ENCODE measurements at places on chromosomes 11 and 22. TPM values are rescaled to one million over a fixed set of nuclear protein-coding genes. Genes with fewer than 3 reads are reported as not detected.

PATE2 gene
- total RNA-seq = 2.6 TPM

GRK2 gene
- total RNA-seq = 91.1 TPM

CAPN1 gene
- 108 TPM for total RNA-seq

PANX2 gene
- 45.1 TPM for total RNA-seq

DNA sequence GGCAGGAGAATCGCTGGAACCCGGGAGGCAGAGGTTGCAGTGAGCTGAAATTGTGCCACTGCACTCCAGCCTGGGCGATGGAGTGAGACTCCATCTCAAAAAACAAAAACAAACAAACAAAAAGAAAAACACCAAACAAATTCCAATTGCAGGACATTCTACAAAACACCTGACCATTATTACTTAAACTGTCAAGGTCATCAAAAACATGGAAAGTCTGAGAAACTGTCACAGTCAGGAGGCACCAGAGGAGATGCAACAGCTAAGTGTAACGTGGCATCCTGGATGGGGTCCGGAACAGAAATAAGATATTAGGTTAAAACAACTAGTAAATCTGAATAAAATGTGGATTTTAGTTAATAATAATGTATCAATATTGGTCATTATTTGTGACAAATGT lies 914 bp upstream of the DNAJB13 start:
- DNase-seq = no peak

DNA sequence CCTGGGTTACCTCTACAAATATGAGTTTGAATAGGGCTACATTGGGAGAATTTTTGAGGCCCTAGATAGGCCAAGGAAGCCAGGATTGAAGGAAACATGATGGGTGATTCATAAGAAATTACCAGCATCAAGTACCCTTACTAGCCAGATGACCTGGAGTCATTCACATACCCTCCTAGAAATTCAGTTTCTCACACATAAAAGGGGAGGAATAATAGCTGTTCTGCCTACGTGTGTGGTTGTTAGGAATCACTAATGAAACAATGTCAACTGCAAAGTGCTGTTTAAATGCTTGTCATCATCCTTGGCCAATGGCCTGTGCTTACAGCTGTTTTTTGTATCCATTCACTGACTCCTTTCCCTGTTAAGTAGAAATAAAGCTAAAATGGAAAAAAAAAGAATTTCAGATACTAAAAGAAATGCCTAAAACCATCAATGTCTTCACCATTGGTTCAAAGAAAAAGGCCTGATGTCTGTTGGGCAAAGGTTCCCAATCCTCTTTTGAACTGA lies 114.4 kb downstream of the NCAM1 start:
- no peak for DNase-seq

DNA sequence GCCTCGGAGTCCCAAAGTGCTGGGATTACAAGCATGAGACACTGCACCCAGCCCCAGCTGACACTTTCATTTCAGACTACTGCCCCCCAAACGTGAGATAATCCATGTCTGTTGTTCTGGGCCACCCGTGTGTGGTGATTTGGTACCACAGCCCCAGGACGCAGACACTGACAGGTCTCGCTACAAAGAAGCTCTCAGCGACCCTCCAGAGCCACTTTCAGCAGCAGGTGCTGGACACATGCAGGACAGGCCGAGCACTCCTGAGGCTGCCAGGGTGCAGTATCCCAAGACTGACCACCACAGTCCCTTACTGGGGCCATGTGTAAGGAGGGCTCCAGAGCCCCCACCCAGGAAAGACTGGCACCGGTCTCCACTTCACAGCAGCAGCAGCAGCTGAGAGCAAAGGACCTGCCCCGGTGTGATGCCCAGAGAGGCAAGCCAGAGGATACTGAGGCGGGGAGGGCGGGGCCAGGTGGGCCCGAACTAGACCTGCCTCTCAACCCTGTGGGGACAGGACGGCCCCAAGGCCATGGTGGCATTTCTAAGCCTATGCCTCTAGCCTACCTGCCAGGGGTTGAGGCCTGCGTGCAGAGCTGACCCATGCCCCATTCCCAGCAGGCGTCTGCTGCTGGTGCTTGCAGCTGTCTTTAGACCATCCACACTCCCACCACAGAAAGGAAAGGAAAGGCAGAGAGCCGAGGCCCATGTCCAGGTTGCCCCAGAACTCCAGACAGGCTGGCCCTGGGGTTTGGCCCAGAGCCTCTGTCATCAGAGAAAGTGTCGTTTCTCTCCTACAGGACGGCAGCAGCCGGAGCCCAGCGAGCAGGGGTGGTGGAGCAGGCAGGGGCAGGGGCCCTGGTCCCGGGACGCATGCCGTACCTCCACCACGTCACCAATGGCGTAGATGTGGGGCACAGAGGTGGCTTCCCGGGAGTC lies 28.0 kb upstream of the GNB1L start:
- DNase-seq = no peak

DNA sequence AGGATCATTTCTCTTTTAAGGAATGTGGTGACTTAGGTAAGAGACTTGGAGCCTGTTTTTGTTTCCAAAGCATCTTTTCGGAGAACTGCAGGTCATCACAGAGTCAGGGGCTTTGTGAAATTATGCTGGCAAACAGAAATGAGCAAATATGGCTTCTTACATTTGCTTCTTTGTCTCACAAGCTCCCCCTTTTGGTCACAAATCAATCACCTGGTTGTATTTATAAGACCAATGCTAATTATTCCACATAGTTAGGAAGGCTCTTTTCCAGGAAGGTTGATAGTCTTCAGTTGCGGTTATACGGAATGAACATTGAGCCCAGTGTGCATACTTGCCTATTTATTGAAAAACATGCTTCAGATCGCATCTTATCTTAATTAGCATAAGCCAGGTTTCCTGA lies 34.6 kb upstream of the CEP126 start:
- no peak for DNase-seq

DNA sequence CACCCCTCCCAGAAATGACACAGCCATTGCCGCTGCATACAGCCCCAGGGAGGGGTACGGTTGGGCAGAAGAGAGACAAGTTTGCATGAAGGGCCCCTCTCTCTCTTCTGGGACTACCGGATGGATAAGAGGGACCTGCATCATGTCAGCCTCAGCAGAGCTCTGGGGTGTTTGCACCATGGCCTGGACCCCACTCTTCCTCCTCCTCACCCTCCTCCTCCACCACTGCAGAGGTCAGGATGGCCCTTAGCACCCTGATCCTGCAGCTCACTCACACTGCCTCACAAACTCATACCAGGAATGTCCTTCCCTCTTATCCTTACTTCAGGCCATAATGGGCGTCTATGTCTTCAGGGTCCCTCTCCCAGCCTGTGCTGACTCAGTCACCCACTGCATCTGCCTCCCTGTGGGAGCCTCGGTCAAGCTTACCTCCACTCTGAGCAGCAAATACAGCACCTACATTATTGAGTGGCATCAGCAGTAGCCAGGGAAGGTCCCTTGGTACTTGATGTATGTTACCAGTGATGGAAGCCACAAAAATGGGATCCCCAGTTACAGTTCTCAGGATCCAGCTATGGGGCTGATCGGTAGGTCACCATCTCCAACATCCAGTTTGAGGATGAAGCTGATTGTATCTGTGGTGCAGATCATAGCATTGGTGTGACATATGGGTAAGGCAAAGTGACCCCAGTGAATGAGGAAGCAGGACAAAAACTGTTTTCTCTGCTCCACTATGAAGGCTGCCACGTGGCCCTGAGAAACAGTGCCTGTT lies 62.2 kb upstream of the VPREB1 start:
- DNase-seq = no peak

DNA sequence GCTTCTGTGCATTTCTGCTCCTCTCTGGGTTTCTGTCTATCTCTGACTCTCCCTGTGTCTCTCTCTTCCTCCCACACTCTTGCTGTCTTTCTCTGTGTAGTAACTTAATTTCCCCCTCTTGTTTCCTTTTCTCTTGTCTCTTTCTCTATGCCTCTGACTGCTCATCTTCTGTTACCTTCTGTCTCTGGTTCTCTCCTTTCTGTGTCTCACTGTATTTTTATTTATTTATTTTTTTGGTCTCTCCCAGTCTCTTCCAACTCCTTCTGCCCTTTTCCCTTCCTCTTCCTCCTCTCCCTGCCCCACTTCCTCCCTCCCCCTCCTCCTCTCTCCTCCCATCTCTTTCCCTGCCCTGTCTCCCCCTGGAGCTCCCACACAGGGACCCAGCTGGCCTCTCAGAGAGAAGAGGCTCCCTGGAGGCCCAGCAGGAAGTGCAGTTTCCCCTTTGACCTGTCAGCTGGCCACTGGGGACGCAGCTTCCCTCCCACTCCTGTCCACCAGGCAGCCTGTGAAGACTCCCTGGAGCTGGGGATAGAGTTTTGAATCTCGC lies 38.3 kb upstream of the MYH9 start:
- no peak for DNase-seq

- no peak for DNase-seq
Measured at GRCh38 chr11:28323621-28324020, 215.4 kb downstream of the METTL15 start.

- no peak for DNase-seq
Measured at GRCh38 chr11:86149792-86150191, 80.9 kb upstream of the PICALM start.

DNA sequence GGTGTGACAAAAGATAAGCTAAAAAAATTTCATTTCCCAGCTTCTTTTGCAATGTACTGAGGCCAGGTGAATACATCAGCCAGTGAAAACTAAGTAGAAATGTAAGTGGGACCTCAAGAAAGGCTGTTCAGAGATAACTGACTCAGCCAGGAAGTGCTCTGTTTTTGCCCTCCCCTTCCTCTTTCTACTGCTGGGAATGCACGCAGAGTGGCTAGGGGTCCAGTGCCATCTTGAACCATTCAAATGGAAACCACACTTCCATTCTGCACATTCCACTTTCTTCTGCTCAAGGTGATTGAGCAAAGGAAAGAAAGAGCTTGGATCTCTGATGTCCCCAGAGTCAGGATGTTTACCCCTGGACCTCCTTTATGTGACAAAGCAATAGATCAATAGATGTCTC lies 27.8 kb upstream of the LMO2 start:
- no peak for DNase-seq

GRCh38 chr11:104781719-104782376 lies 116.4 kb downstream of the CASP12 start:
- DNase-seq = no peak

GRCh38 chr22:36998620-36999351 lies 20.5 kb downstream of the TST start:
- no peak for DNase-seq

Data from dorsolateral prefrontal cortex (tissue), 122 donors.